ENCODE measurements at places on chromosomes 1 and 21. TPM values are rescaled to one million over a fixed set of nuclear protein-coding genes. Genes with fewer than 3 reads are reported as not detected.

The RNF223 gene
- total RNA-seq, result 7.5 TPM

The TBX19 gene
- total RNA-seq, result 1.2 TPM

The HSF2BP gene
- 0.48 TPM for total RNA-seq

The CFHR5 gene
- not detected for total RNA-seq

The KRTAP20-4 gene
- not detected for total RNA-seq

The CCDC27 gene
- not detected for total RNA-seq

The FBLIM1 gene
- 319 TPM for total RNA-seq

The REG4 gene
- 0.48 TPM for total RNA-seq

The OR2M3 gene
- not detected for total RNA-seq

The CD53 gene
- total RNA-seq, result 71.6 TPM

The AZIN2 gene
- total RNA-seq, result 51.2 TPM

The C4BPB gene
- 16.8 TPM for total RNA-seq

The IGSF9 gene
- 88.8 TPM for total RNA-seq

The ANKRD65 gene
- 1.5 TPM for total RNA-seq

The SPRR4 gene
- total RNA-seq, result not detected

The CHIA gene
- not detected for total RNA-seq

The PLCH2 gene
- 3.1 TPM for total RNA-seq

The CAPN8 gene
- total RNA-seq, result 55.4 TPM

The HES2 gene
- total RNA-seq, result 10.5 TPM

The ETNK2 gene
- 3.3 TPM for total RNA-seq

The HNRNPU gene
- total RNA-seq, result 251 TPM

The VASH2 gene
- total RNA-seq, result not detected

The TCHH gene
- not detected for total RNA-seq

The FAM72D gene
- not detected for total RNA-seq

The HMCN1 gene
- 1.6 TPM for total RNA-seq

The HCN3 gene
- 15.9 TPM for total RNA-seq

The RAP1GAP gene
- 31.0 TPM for total RNA-seq

The LCE2C gene
- total RNA-seq, result not detected

The HHIPL2 gene
- not detected for total RNA-seq

The TMEM82 gene
- 30.3 TPM for total RNA-seq

The GPR61 gene
- total RNA-seq, result not detected

The CDK18 gene
- 28.8 TPM for total RNA-seq

The C1QB gene
- total RNA-seq, result 163 TPM

The FCRLB gene
- total RNA-seq, result not detected

The CDC14A gene
- total RNA-seq, result 8.0 TPM

The FCGR1A gene
- total RNA-seq, result 2.9 TPM

The PRR9 gene
- not detected for total RNA-seq

The DCST1 gene
- total RNA-seq, result not detected

The LCE1E gene
- not detected for total RNA-seq

The EXOSC10 gene
- total RNA-seq, result 43.8 TPM

The VWA5B1 gene
- total RNA-seq, result not detected

The SPEN gene
- total RNA-seq, result 81.9 TPM

The KISS1 gene
- total RNA-seq, result not detected

The MPZ gene
- 1.6 TPM for total RNA-seq

The S100A14 gene
- total RNA-seq, result 514 TPM

The PMF1 gene
- 29.9 TPM for total RNA-seq

The UQCRHL gene
- 3.0 TPM for total RNA-seq

The LCE1A gene
- not detected for total RNA-seq

The TFAP2E gene
- total RNA-seq, result not detected

The GREM2 gene
- 6.3 TPM for total RNA-seq

The NTMT2 gene
- total RNA-seq, result not detected

The OLFML2B gene
- total RNA-seq, result 2.6 TPM

The LCE3E gene
- not detected for total RNA-seq

The GPR25 gene
- total RNA-seq, result not detected

The DNAJC28 gene
- total RNA-seq, result not detected

The PDZK1 gene
- 3.0 TPM for total RNA-seq

The NEK2 gene
- 2.4 TPM for total RNA-seq

The HTR6 gene
- not detected for total RNA-seq

The SPRR2A gene
- total RNA-seq, result not detected

The SV2A gene
- 1.9 TPM for total RNA-seq

Measured in transverse colon (tissue), 4 donors.